CD4-positive, alpha-beta T cell treated with Interleukin-17A for 4 hours (primary cell): ENCODE measurements at places on chromosomes 1 and 21.

DNA sequence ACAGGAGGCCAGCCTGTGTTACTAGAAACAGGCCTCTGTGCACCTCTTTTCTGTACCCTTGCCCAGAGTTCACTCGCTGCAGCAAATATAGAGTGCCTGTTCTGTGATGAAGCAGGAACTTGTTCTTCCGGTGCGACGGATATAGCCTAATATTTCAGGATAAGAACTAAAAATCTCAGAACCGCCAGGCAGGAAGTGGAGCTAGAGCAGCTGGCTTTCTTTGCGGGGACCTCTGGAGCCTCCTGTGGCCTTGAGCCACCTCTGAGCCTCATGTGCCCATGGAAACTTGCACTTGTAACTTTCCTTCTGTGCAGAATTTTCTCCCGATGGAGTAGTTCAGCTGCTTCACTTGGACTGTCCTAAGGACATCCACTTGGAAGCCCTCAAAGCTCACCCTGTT is 44.5 kb upstream of the VAMP3 start:
- DNase-seq: no peak

DNA sequence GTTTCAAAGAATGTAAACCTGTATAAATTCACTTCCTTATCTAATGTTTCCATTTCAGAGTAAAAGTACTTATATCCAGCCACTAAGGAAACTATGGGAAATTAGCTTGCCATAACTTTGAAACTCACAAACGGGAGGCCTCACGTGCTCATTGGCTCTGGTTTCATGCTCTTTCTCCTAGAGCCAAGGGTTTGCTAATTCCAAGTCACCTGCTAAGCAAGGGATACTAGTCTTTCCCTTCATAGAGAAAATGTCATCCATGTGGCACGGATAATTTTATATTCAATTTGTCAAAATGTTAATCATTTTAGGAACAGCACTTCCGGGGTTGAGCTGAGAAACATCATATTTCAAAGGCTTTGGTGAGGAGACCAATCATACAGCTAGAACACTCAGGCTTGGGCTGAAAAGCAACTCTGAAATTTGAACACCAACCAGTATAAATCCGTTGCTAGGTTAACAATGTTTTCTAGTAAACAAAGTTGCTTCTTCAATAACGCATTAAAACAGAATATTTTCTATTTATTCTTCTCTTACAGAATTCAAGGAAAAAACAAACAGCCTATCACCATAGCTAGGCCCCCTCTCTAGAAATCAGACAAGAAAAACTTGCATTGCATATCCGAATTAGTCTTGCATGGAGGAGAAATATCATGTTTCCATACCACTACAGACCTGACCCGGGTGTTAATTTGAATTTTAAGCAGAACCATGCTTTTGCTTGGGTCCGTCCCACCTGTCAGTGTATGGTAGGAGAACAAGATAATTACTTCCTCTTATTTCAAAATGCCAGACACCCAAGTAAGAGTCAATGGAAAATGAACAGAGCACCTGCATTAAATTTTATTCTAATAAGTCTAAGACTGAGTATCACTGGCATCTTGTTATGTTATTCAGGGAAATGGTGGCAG is 196.1 kb upstream of the ESRRG start:
- DNase-seq: no peak

DNA sequence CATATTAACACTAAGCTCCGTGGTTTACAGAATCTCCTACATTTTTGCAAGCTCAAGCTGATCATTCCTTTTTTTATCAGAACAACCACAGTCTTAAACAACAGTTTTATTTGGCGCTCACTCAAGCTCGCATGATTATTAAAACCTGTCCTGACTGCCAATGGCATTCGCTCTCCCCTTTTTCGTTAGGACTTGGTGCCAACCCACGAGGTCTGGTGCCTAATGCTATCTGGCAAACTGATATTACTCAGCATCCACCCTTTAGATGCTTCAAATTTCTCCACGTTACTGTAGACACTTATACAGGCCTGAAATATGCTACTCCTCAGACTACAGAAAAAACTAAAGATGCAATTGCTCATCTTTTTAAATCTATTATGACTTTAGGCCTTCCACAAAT is 23.0 kb upstream of the ITLN1 start:
- DNase-seq: no peak

GRCh38 chr1:246567646-246568235 is 1.5 kb downstream of the CNST start:
- no peak for DNase-seq

GRCh38 chr1:25727635-25728286 is 72.2 kb upstream of the SELENON start:
- DNase-seq: no peak

GRCh38 chr1:91732291-91733107 is 153.5 kb downstream of the TGFBR3 start:
- no peak for DNase-seq

GRCh38 chr1:62022382-62022983 is 172.2 kb upstream of the L1TD1 start:
- no peak for DNase-seq

GRCh38 chr21:36422279-36423098 is 37.3 kb downstream of the CHAF1B start:
- DNase-seq: peak; percentile 57

GRCh38 chr1:84259989-84260388 is 41.5 kb upstream of the SAMD13 start:
- DNase-seq: no peak

DNA sequence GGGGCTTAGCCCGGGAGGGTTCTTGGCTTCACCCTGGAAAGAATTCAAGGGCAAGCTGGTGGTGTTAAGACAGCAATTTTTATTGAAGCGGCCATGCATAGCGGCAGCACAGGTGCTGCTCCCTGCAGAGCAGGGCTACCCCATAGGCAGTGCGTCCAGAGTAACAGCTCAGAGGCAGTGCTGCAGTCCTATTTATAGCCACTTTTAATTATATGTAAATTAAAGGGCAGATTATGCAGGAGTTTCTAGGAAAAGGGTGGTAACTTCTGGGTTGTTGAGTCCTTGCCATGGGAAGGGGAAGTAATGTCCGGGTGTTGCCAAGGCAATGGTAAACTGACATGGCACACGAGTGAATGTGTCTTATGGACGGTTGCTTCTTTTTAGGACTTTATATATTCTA is 57.0 kb downstream of the VPS26C start:
- DNase-seq: no peak

- DNase-seq: no peak
Measured at GRCh38 chr1:242219298-242219901, 220.5 kb upstream of the MAP1LC3C start.

DNA sequence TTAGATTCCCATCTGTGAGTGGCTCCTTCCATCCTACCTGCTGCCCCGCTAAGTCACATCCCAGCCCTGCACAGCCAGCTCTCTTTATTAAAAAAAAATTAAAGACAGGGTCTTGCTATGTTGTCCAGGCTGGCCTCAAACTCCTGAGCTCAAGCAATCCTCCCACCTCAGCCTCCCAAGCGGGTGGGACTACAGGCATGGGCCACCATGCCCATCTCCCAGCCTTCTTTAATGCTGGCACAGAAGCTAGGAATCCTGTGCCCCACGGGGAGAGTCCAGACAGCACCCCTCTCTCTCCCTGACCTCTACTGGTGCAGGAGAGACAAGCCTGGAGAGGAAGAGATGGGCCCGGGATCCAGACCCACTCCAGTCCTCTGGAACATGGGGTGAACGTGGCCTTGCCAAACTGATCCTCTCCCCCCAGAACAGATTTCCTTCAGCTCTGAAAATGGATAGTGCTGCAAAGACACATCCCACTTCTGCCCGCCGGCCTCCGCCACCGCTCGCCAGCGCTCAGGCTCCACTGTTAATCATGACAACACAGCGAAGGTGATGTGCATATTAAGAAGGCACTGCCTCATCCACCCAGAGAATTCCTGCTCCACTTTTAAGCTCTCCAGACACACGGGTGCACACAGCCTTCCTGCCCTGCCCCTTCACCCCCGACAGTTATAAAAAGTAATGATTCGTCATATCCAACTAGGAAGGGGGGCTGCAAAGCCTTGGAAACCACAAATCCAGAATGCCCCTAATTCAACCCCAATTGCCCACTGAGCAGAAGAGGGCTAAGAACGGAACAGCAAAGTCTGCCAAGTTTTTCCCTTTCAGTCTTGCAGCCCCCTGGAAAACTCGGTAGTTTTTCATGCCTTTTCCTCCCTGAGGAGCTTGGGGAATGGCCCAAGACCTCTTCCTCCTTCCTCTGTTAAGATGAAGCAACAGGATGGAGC is 68.1 kb downstream of the MRPL37 start:
- DNase-seq: no peak

DNA sequence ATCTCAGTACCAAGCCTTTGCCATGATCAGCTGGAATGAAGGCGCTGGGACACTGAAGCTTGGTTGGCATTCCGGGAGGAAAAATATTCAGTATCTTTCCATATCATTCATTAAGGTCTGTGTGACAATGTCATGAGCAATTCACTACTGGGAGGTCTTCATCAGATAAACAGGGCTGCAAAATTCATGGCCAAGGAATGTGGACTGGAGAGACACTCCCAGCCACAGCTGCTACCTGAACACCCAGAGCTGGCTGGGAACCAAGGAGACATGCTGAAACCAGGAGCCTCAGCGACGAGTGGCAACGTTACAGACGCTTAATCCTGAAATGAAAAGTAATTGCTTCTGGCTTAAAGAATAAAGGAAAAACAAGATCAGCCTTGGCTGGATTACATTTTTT is 30.6 kb upstream of the DDAH1 start:
- no peak for DNase-seq

- no peak for DNase-seq
Measured at GRCh38 chr1:174023440-174023839, 1.3 kb upstream of the RC3H1 start.

GRCh38 chr1:31467005-31467674 is 54.1 kb downstream of the SERINC2 start:
- no peak for DNase-seq

DNA sequence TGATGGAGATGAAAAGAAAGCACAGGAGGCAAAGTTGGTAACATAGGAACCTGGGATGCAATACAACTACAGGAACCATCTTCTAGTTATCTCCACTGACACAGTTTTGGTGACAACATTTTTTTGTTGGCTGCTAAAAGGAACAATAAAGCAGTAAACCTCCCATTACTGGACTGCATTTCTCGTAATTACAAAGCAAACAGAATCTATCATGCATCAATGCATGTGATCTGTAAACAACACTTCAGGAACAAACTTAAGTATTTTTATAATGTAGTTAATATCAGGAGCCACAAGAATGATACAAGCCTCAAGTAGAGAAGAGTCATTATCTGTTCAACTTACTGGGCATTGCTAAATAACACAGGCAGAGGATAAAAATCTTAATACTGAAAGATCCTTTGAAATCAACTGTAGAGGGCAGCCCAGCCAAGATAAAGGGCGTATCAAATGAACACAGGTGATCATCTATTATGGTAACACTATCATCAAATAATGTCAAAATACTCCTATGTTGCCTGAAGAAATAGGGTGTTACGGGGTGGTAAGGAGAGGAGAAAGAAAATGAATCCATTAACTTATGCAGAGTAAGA is 193.3 kb downstream of the EIF4G3 start:
- peak; percentile 4 for DNase-seq

DNA sequence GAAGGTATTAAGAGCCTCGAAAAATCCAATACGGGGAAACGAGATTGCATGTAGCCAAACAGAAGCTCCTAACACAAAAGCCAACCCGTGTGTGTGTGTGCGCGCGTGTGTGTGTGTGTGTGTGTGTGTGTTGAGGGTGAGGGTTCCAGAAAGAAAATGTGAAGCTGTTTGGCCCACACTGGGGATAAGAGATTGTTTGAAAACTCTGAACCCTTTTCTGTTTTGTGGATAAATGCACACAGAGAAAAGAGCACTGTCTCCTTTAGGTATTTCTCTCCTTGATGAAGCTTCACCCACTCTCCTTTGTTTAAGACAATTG is 1.9 kb downstream of the WLS start:
- no peak for DNase-seq
